Naive B cell (primary cell): ENCODE measurements at places on chromosomes 1 and 21.

DNA sequence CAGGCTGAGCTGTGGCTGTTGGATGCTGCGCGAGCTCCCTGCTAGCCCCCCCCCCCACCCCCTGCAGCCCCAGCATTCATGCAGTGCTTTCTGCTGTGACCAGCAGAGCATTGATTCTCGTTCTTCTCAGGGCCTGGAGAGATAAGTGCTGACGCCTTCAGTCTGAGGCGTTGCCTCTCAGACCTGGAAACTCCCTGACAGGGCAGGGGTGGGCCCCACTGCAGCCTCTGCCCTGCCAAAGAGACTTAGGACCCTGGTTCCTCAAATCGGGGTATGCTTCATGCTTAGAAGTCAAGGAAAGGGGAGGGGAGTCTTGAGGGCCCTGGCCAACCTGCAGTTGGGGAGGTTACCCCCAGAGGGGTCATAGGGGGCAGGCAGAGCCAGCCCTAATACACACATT, 38.5 kb downstream of the PTPRF start:
- peak; percentile 21 for DNase-seq

- no peak for DNase-seq
These were observed 21.3 kb downstream of the MRPL37 start for GRCh38 chr1:54221113-54221834.

GRCh38 chr1:230750986-230751625, 3.9 kb downstream of the CAPN9 start:
- DNase-seq, result no peak

GRCh38 chr1:45051005-45051772, 39.1 kb downstream of the UROD start:
- DNase-seq, result no peak

DNA sequence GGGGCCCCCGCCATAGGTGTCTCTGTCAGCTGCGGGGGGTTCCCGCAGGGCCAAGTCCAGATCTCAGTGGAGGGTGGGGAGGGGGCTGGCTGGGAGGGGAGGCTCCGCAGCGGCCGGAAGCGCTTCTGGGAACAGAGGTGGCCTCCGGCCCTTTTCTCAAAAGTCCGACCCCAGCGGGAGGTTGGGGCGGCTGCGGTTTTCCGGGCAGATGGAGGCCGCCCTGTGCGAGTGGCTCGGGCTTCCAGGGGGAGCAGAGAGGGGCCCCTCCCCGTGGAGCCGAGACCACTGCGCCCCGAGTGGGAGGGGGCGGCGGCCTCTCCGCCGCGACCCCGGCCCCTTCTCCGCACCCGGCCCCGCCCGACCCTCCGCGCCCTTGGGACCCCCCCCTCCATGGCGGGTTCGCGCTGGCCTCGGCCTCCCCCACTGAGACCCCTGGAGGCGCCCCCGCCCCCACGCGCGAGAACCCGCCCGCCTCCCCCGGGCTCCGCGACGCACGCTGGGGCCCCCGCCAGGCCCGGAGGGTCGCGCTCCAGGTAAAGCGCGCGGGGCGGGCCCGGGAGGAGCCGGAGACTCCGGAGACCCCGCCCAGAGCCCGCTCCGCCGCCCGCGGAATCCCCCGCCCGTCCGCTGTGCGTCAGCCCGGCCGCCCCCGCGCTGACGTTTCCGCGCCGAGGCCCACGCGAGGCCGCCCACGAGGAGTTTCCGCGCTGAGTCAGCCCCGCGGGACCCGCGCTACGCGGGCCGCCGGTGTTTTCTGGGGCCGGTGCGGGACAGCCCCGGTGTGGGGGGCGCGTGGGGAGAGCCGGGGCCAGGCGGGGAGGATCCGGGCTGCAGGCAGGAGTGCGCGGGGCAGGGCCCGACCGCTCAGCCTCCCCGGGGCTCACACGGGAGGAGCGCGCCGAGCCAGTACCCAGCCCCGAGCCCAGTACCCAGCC, 5.2 kb downstream of the TNFRSF18 start:
- DNase-seq, result peak; percentile 93

- DNase-seq, result no peak
These were observed 210.3 kb upstream of the AJAP1 start for GRCh38 chr1:4444086-4444485.
